ENCODE measurements at places on chromosomes 4 and X. TPM values are rescaled to one million over a fixed set of nuclear protein-coding genes. Genes with fewer than 3 reads are reported as not detected.

FOXR2 gene
- not detected for total RNA-seq

AR gene
- total RNA-seq = 14.4 TPM

P2RY10 gene
- not detected for total RNA-seq

BBS12 gene
- 8.9 TPM for total RNA-seq

GABRB1 gene
- 2.5 TPM for total RNA-seq

SHOX gene
- total RNA-seq = not detected

USP26 gene
- total RNA-seq = not detected

SLAIN2 gene
- 108 TPM for total RNA-seq

PPP4R3C gene
- not detected for total RNA-seq

C4orf36 gene
- 0.44 TPM for total RNA-seq

NDNF gene
- total RNA-seq = 4.2 TPM

DUX4 gene
- not detected for total RNA-seq

RHOXF2B gene
- not detected for total RNA-seq

MAGEC3 gene
- total RNA-seq = not detected

RGS12 gene
- total RNA-seq = 16.6 TPM

TMSB15A gene
- not detected for total RNA-seq

SPANXB1 gene
- not detected for total RNA-seq

SSX4B gene
- total RNA-seq = not detected

FAM149A gene
- 9.6 TPM for total RNA-seq

GUCY1A1 gene
- 53.5 TPM for total RNA-seq

EPHA5 gene
- 5.1 TPM for total RNA-seq

TSR2 gene
- total RNA-seq = 34.6 TPM

BTC gene
- 0.29 TPM for total RNA-seq

TLR1 gene
- total RNA-seq = 6.9 TPM

RAB9A gene
- 25.2 TPM for total RNA-seq

Measured in left cardiac atrium (tissue), 4 donors.